ENCODE measurements at places on chromosomes 5 and 9. TPM values are rescaled to one million over a fixed set of nuclear protein-coding genes. Genes with fewer than 3 reads are reported as not detected.
A peak's percentile ranks its signal among the peaks of the same experiment; 100 is the strongest.

DNA sequence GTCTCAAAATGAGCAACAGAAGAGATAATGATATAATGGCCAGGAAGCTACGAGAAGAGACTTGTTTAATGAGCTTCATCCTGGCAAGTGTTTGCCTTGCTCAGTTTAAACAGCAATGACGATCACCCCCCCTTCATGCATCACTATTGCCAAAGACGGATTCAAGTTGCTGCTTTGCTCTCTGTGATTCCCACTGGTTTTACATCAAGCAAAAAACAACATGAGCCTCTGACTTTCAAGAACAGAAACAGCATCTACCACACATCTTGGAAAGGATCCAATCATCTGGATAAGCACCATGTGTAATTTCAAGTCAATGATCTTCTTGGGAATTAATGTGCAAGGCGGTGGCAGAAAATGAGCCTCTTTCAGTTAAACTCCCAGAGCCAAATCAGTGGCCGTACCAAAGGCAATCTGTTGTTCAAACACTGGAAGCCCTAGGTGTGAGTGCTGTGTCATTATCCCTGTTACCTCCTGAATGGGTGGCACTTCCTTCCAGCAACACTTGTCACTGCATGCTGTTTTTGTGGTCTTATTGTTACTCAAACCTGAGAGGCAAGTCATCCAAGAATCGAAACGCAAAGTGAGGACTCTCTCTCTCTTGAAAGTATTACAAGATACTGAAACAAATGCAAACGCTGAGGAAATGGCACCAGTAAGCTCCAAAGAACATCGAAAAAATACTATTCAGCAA, 72.8 kb downstream of the MED27 start:
- DNase-seq = peak; percentile 72

DNA sequence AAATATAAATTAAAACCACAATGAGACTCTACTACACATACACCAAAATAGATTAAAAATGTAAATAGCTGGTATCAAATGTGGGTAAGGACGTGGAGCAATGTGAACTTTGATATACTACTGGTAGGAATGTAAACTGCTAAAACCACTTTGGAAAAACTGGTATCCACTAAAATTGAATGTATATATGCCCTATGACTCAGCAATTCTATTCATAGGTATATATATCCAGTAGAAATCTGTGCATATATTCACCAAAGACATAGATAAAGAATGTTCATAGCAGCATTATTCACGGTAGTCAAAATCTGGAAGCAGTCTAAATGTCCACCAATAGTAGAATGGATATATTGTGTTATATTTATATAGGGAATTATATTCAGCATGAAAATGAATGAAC, 85.2 kb downstream of the ERP44 start:
- no peak for DNase-seq

DNA sequence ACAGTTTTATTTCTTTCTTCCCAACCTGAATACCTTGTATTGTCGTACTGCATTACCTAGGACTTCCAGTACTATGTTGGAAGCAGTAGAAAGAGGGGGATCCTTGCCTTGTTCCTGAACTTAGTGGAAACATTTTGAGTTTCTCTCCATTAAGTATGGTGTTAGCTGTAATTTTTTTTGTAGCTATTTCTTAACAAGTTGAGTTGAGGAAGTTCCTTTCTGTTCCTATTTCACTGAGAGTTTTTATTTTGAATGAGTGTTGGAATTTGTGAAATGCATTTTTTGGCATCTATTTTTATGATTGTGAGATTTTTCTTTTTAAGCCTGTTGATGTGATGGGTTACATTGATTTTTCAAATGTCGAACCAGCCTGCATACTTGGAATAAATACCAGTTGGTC, 49.0 kb downstream of the FSD1L start:
- DNase-seq = no peak

GRCh38 chr9:87644659-87645058, 81.3 kb upstream of the CTSL start:
- no peak for DNase-seq

EGFLAM gene
- total RNA-seq = not detected

PCDHGA4 gene
- not detected for total RNA-seq

IL5 gene
- not detected for total RNA-seq

REEP2 gene
- 1.8 TPM for total RNA-seq
